Hepatocyte (in vitro differentiated cells): ENCODE measurements at places on chromosomes 4 and X. TPM values are rescaled to one million over a fixed set of nuclear protein-coding genes. Genes with fewer than 3 reads are reported as not detected.

DNA sequence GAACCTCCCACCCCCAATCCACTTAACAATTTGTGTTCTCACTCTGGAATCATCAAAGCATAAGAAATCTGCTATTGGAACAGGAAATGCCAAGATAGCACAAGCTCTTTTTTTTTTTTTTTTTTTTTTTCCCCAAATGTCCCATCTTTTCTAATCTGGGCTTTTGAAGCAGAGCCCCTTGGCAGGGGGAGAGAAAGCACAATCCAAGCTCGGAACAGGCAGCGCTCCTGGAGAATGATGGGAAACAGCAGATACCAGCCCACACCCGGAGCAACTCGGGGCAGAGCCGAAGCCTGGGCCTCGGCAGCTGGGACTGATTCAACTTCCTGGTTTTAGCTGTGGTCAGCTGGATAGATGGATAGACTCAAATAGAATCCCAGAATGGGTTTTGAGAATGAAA is 235.1 kb downstream of the QDPR start:
- no peak for DNase-seq

- DNase-seq: no peak
These were observed 12.1 kb upstream of the CSN2 start for GRCh38 chr4:69977582-69977981.

SLC4A4 gene
- 11.4 and 14.2 TPM in 2 replicates for total RNA-seq

- DNase-seq: no peak
These were observed 492.6 kb downstream of the SPOCK3 start for GRCh38 chr4:166741742-166742141.

CENPI gene
- 4.5 and 6.3 TPM in 2 replicates for total RNA-seq

GLRA2 gene
- total RNA-seq: 0.08 TPM in 1 of 2 replicates, not detected in the other

DNA sequence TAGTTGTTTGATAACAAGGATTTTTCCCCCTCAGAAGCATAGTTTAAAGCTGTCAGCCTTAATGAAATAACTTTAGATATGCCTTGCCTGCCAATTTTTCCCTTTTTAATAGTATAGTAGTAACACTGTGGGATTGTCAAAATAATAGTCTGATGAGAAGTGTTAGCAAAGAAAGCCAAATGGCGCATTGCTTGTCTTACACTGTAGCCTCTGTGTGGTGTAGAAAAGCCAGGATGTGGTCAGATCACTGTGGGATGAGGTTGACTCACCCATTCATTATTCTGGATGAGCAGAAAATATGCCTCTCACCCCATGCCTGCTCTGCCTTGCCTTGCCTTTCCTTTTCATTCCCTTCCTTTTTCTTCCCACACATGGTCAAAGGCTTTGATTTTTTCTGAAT is 257.8 kb upstream of the NRK start:
- no peak for DNase-seq

GRCh38 chr4:80578001-80578400 is 242.5 kb downstream of the CFAP299 start:
- no peak for DNase-seq

DNA sequence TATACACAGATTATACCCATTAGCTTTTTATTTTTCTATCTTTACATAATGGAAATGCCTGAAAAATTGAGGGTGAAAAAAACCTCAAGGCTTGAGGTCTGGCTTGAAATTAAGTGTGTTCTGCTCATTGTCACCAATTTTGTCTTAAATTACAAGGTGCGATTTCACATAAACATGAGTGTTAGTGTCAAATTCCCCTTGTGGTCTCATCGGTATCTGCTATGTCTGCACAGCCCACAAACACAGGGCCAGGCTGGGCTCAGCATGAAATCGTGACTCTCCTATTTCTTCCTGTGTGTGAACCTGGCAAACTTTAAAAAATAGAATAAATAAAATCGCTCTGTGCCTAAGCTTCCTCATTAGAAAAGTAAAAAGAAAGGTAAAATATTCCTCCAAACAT is 109.1 kb downstream of the CRLF2 start:
- DNase-seq: no peak

DNA sequence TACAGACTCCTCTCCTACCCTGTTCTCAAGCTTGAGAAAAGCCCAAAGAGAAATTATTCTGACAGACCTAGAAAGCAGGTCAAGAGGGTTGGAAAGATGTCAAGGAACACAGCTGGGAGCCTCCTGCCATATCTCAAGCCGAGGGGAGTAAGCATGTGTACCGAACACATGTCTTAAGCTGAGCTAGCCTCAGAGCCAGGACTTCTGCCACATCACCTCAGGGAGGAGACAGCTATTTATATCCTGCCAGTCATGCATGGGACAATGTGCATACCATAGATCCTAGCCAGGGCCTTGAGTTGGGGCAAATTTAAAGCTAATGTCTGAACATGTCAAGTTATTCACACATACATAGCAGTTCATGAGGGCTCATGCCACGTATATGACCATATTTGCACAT is 11.8 kb downstream of the TMEM31 start:
- no peak for DNase-seq

GAB1 gene
- 30.7 and 37.5 TPM in 2 replicates for total RNA-seq

- DNase-seq: no peak
These were observed 33.8 kb downstream of the ALPK1 start for GRCh38 chr4:112330921-112331320.

DNA sequence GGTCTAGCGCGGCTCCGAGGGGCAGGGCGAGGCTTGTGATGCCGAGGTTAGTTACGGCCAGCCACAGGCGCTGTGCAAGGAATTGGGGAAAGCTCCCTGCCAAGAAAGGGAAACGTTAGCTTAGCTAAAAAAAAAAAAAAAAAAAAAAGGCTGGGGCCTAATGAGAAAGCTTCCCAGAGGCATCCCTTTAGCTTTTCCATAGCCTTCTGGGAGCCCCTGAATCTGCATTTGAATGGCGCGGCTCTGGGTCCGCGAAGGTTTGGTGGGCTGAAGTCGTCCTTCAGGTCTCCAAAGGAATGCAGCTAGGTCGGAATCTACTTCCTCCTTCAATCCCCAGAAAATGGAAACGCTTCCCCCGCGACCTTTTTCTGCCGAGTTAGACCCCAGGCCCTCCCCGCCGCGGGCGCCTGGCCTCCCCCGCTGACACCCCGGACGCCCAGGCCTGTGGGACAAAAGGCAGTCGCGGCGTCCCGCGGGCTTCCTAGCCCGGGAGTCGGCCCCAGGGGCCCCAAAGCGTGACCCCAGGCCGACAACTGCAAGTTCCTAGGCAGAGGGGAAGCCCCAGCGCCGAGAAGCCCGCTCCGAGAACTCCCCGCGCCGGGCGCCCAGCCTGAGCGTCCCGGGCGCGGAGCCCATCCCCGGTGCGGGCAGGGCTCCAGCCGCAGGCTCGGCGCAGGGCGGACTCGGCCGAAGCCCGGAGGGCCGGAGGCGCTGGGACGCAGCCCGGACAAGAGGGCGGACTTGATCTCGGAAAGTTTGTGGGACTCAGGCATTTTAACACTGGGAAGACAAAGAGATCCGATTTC is 605 bp upstream of the FAT1 start:
- DNase-seq: peak; percentile 76

DNA sequence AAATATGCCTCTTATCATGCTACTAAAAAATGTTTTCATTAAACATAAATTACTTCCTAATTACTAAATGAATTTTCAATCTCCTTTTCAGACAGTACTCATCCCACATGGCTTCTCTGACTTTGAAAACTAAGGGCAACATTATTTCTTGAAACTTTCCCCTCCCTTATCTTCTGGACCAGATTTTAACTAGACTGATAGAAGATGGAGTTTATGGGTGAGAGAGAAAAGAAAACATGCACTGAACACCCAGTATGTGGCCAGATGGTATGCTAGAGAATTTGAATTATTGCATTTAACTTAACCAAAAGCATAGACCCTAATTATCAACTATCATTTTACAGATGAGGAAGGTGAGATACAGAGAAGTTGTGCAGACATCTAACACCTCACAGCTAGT is 16.8 kb downstream of the CNOT6L start:
- no peak for DNase-seq

SPANXN5 gene
- total RNA-seq: not detected in 2 replicates

DNA sequence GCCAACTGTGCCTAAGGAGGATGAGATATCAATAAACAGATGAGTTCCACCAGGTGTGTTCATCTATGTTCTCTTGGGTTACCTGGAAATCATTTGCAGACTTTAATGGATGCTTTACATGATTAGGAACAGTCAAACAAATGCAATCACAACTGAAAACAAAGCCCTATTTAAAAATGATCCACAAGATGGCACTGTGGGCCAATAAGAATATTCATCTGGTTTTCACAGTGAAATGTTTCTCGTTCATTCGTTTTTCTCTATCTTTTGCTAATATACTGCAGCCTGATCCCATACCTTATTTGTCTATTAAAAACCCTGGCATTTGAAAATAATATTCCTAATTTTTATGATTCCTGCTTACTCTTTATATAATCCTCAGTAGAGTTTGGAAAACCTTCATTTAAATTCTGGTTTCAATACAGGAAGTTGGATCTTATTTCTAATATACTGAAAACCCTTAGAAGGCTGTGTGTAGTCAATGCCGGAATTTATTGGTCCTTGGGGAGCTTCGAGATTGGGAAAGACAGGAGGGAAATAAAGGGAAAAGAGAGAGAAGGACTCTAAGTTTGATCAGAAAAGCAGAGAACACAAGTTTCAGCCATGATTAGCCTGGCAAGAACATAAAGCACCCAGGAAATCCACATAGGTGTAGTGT is 63.8 kb upstream of the TAPT1 start:
- peak; percentile 51 for DNase-seq

DNA sequence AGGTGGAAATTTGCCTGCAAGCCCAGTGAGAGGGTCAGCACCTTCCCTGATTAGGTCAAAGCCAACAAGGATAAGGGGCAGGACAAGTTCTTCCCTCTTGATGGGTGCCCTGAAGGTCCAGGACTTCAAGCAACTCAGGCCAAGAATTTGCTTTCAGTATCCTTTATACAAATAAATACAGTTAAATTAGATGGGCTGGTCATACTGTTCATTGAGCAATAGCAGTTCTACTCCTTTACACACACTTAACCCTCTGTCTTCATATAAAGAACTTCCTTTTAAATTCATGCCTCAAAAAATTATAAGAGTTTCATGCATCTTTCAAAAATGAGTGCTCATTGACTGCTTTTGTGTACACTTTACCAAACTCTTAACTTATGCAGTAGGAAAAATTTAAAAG is 392.0 kb downstream of the SPRY1 start:
- DNase-seq: no peak

GRCh38 chr4:128823025-128823661 is 13.6 kb downstream of the JADE1 start:
- DNase-seq: no peak

DNA sequence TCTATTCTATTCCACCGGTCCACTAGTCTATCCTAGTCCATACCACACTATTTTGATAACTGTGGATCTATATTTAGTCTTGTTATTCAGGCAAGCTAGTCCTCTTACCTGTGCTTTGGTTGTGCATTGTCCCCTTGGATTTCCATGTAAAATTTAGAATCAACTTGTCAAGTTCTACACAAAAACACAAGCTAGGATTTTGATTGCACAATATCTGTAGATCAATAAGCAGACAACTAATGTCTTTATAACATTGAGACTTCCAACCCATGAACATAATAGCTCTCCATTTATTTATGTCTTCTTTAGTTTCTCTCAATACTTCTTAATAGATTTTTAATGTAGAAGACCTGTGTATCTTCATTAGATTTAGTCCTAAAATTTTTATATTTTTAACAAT is 10.2 kb upstream of the BBS12 start:
- DNase-seq: no peak
